Mammary microvascular endothelial cell (primary cell): ENCODE measurements at places on chromosomes 16 and 17. TPM values are rescaled to one million over a fixed set of nuclear protein-coding genes. Genes with fewer than 3 reads are reported as not detected.

Gene TSC2
- total RNA-seq, result 35.2 and 36.0 TPM in 2 replicates

Gene KRT14
- total RNA-seq, result not detected in 2 replicates

Gene CCDC154
- 0.05 TPM in 1 of 2 replicates, not detected in the other for total RNA-seq

Gene PRSS36
- total RNA-seq, result 0.25 TPM in 1 of 2 replicates, not detected in the other

Gene MEIOB
- total RNA-seq, result not detected in 2 replicates

Gene MEFV
- total RNA-seq, result not detected in 2 replicates

Gene KCNJ12
- 0.25 and 0.67 TPM in 2 replicates for total RNA-seq

Gene CCL8
- not detected in 2 replicates for total RNA-seq

Gene CDRT15
- not detected in 2 replicates for total RNA-seq

Gene SPNS2
- total RNA-seq, result 69.0 and 75.5 TPM in 2 replicates
